Omental fat pad (tissue), 4 donors: ENCODE measurements at places on chromosomes 1 and 21. TPM values are rescaled to one million over a fixed set of nuclear protein-coding genes. Genes with fewer than 3 reads are reported as not detected.

GRCh38 chr1:241800640-241801039 lies 47.4 kb upstream of the EXO1 start:
- DNase-seq: no peak

GRCh38 chr1:74812180-74812541 lies 79.2 kb downstream of the TYW3 start:
- no peak for DNase-seq

GRCh38 chr1:198641501-198641900 lies 2.7 kb downstream of the PTPRC start:
- DNase-seq: no peak

GRCh38 chr1:7346600-7347570 lies 424.2 kb upstream of the VAMP3 start:
- no peak for DNase-seq

GRCh38 chr1:92902406-92902744 lies 58.9 kb downstream of the DIPK1A start:
- DNase-seq: no peak

WDR64 gene
- not detected for total RNA-seq

S1PR1 gene
- 116 TPM for total RNA-seq
